ENCODE measurements at places on chromosomes 5 and 9. TPM values are rescaled to one million over a fixed set of nuclear protein-coding genes. Genes with fewer than 3 reads are reported as not detected.

DNA sequence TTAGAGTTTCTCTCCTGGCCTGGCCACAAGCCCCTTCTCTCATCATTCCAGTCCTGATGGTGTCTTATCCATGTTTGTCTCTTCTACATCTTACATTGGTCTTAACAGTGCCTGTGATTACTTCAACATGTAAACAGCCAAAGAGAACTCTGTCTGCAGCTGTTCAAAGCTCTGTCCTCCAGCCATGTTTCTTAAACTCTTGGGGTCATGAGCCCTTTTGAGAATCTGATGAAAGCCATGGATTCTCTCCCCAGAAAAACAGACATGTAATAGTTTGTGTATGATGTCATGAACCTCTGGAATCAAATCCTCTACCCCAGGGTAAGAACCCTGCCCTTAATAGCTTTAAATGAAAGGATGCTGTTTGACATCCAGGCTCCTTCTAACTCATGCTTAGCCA is 30.1 kb downstream of the MAMDC2 start:
- no peak for DNase-seq

GRCh38 chr5:11289208-11289607 is 528.2 kb upstream of the DAP start:
- no peak for DNase-seq

The ORM1 gene
- 3.4 TPM for polyA plus RNA-seq

The FBP1 gene
- 10.2 TPM for polyA plus RNA-seq

The PTPRD gene
- polyA plus RNA-seq, result 2.2 TPM

DNA sequence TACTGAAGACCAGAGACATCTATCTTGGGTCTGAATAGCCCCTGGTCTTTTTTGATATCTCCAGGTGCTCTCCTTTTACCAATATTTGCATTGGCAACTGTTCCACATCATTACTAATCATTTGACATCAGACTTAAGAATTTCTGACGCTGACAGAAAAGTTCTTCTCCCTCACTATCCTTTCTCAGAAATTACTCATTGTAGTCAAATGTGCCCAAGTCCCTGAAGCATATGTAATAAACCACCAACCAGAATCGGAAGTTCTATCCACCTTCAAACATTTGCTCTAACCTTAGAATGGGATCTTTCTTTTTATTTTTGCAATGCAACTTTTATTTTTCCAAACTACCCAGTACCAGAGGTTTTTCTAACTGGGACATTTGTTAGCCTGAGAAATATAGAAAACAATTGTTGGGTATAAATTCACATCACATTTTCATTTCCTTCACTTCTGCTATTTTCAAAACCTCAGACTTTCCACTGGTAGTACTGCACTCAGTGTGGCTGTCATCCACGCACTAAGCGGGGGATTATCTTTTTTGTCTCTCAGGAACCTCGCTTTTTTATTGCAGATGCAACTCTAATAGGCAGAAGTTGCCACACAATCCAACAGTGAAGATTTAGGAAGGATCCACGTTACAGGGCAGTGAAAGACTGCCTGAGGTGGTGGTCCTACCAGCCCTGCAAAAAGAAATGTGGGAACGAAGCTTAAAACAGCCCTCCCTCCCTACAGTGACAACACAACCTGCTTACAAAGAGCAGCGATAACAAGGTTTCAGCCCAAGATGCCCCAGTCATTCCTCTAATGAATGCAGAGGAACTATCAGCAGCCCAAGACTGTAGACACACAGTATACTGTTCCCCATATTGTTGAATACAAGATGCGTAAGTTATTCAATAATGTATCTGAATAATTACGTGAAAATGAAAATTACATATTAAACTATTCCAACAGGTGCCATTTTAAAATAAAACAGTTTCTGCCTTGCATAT is 201.2 kb downstream of the EBF1 start:
- DNase-seq, result no peak

The ARL14EPL gene
- polyA plus RNA-seq, result 0.18 TPM

The EIF4E1B gene
- polyA plus RNA-seq, result 0.05 TPM

The CCIN gene
- polyA plus RNA-seq, result 0.05 TPM

GRCh38 chr9:72441848-72442607 is 77.0 kb upstream of the ZFAND5 start:
- DNase-seq, result no peak

DNA sequence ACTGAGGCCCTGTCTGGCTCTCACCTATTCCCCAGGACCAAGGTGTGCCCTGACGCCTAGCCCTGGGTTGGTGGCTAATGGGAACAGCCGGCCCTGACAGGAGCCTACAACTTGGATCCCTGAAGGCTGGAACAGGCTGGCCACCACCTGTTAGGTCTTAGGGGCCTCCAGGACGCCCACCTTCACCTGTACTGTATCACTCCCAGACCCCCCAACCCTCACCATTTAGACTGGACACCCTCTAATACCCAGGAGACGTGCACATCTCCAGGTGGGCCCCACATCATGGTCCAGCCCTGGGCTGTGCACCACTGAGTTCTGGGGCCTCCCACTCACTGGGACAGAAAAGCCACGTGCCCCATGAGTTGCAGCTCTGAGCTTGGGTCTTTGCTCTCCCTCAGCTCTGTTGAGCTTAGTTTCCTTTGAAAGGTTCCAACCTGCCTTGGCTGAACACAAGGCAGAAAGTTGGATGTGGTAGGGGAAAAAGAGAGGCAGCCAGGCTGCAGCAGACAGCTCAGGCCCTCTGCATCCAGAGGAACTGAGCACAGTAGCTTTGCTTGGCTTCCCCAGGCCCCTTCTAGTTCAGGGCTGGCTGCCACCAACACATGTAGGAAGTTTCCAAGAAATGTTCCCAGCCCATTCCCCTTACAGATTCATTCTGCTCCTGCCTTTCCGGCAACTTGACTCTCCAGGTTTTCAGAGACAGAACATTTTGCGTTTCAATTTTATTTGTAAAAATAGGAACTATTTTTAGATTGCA is 116.8 kb upstream of the TBC1D2 start:
- no peak for DNase-seq

DNA sequence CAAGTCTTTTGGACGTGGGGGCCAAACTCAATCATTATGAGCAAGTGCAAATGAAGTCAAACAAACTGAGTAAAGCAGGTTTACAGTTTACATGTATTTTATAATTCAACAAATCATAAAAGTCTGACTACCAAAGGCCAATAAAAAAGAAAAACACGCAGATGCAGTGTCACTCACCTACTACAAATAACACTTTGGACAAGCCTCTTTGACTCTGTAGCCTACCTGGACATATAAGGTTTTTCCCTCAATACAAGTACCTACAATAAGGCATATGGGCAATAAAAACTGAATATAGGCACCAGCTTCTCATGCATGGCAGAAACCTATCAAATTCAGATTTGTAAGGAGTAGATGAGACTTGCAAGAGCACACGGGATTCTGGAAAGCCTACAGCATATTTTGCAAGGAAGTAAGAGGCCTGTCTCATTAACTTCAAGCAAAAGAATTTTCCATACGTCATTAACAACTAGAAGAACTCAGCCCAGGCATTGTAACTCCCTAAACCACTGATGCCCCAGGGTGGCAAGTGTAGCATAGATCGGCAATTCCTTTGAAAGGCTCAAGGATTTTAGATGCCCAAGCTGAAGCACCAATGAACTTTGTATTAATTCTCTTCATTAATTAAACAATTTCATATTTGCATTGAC is 21.7 kb downstream of the ARL15 start:
- DNase-seq, result no peak

DNA sequence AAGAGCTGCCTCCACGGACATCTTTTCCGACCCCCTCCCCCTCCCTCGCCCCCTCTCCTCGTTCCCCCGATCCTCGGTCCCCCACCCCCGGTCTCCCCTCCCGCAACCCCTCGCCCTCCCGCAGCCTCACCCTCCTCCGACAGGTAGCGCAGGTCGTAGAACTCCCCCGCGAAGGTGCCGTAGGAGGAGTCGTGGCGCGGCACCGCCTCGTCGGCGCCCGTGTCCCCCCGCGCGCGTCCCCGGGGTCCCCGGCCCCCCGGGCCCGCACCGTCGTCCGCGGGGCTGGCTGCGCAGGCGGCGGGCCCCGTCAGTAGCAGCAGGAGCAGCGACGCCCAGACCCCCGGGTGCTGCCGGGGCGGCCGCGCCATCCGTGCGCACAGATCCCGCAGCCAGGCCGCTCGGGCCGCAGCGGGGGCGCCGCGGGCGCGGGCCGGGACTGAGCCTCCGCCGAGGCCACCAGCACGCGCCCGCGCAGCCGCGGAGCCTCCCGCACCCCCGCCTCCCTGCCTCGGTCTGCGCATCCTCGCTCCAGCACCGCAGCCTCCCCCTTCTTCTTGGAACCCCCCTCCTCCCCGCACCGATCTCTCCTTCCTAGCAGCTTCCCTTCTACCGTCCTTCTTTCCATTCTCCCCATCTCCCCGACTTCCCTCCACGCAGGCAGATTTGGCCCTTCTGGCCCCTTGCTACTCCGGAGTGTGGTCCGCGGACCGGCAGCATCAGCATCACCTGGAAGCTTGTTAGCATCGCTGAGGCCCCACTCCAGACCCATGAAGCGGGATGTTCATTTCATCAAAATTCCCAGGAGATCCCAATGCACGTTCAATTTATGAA is at the start of gene FRRS1L:
Gene FRRS1L, minus strand, starts transcription at position 479 of the 831 bp plus-strand sequence. Its CDS starts 111 bp downstream, at position 368.
- DNase-seq, result no peak

The OBP2B gene
- 0.09 TPM for polyA plus RNA-seq

The PCDHB11 gene
- polyA plus RNA-seq, result 0.37 TPM

The TRIM52 gene
- 35.2 TPM for polyA plus RNA-seq

The COL23A1 gene
- 2.6 TPM for polyA plus RNA-seq

DNA sequence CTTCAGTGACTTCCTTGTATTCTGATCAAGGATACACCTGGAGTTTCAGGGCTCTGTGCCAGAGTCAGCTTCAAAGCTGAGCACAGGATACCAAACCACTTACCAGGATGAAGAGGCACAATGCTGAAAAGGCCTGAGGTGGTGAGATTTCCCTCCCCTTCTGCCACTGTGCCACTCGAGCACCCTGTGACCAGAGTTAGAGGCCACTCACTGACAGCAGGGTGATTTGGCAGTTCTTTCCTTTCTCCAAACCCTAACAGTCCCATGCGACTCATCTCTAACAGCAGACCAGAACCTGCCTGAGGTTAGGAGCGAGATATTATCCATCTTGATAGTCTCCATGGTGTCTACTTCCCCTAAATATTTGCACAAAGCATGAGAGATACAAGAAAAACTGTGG is 1.8 kb downstream of the PLGRKT start:
- DNase-seq, result no peak

DNA sequence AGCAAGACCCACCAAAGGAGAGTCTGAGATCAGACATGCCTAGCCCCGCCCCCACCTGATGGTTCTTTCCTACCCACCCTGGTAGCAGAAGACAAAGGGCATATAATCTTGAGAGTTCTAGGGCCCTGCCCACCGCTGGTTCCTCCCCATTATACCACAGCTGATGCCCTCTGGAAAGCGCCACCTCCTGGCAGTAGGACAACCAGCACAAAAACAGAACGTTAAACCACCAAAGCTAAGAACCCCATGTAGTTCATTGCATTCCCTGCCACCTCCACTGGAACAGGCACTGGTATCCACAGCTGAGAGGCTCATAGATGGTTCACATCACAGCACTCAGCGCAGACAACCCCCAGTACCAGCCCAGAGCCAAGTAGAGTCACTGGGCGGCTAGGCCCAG is 81.2 kb upstream of the TRPC7 start:
- no peak for DNase-seq

The STKLD1 gene
- 1.5 TPM for polyA plus RNA-seq

DNA sequence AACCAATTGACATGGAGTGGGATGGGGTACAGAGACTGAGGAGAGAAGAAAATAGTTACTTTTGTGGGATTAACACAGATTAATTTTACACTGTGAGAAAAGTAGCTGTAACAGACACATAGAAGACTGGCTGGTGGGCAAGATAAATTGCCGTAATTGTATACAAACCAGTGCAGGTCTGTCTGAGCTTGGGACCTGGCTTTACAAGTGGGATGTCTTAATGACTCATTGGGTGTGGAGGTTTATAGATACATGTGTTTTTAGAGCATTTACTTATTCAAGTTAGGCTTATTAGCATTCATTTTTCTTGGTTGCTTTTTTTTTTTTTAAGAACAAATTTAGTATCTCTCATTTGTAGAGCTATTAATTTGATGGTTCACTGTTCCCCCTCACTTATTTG is 37.5 kb downstream of the SLC44A1 start:
- DNase-seq, result no peak

The CCNJL gene
- polyA plus RNA-seq, result 2.7 TPM

The AFAP1L1 gene
- polyA plus RNA-seq, result 12.6 TPM

The ABL1 gene
- polyA plus RNA-seq, result 21.1 TPM

DNA sequence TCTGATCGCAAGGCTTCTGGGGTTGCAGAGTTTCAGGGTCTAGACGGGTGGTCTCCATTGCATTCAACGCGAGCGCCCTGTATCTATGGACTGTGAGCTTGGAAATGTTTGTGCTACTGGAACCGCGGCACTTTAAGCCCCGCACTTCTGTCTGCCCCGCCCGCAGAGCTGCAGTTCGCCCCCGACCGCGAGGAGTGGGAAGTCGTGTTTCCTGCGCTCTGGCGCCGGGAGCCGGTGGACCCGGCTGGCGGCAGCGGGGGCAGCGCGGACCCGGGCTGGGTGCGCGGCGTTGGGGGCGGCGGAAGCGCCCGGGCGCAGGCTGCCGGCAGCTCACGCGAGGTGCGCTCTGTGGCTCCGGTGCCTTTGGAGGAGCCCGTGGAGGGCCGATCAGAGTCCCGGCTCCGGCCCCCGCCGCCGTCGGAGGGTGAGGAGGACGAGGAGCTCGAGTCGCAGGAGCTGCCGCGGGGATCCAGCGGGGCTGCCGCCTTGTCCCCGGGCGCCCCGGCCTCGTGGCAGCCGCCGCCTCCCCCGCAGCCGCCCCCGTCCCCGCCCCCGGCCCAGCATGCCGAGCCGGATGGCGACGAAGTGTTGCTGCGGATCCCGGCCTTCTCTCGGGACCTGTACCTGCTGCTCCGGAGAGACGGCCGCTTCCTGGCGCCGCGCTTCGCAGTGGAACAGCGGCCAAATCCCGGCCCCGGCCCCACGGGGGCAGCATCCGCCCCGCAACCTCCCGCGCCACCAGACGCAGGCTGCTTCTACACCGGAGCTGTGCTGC is 1.0 kb downstream of the ADAMTS19 start:
- DNase-seq, result no peak

All from thymus (tissue), 14 donors.